Epithelial cell of umbilical artery (primary cell): ENCODE measurements at places on chromosomes 12 and 14. TPM values are rescaled to one million over a fixed set of nuclear protein-coding genes. Genes with fewer than 3 reads are reported as not detected.

Gene CCDC197
- total RNA-seq, result not detected in 2 replicates

Gene PLEK2
- 14.9 and 27.0 TPM in 2 replicates for total RNA-seq

Gene LPAR5
- not detected in 2 replicates for total RNA-seq

Gene NPFF
- total RNA-seq, result not detected in 2 replicates

Gene FLRT2
- total RNA-seq, result 3.3 and 4.5 TPM in 2 replicates

Gene SDS
- not detected in 2 replicates for total RNA-seq

Gene DENND5B
- 7.8 and 11.2 TPM in 2 replicates for total RNA-seq
